ENCODE measurements at places on chromosomes 1 and 21. TPM values are rescaled to one million over a fixed set of nuclear protein-coding genes. Genes with fewer than 3 reads are reported as not detected.

The RSPH1 gene
- 8.9 TPM for total RNA-seq

The CD52 gene
- total RNA-seq: 21.1 TPM

The KANK4 gene
- 1.3 TPM for total RNA-seq

The DNAJC6 gene
- 2.7 TPM for total RNA-seq

The RAD54L gene
- 1.3 TPM for total RNA-seq

The RGSL1 gene
- total RNA-seq: not detected

The S100A6 gene
- 518 TPM for total RNA-seq

The LCE1F gene
- not detected for total RNA-seq

The APOBEC4 gene
- total RNA-seq: not detected

The ADAMTS4 gene
- 2.4 TPM for total RNA-seq

The TRIM58 gene
- total RNA-seq: 2.0 TPM

The PGM1 gene
- total RNA-seq: 144 TPM

The UTS2 gene
- not detected for total RNA-seq

The STUM gene
- 2.7 TPM for total RNA-seq

The LSS gene
- total RNA-seq: 53.2 TPM

The FCMR gene
- total RNA-seq: 1.00 TPM

The TMPRSS15 gene
- not detected for total RNA-seq

The SLFNL1 gene
- total RNA-seq: 1.3 TPM

The ORC1 gene
- total RNA-seq: not detected

The TDRD10 gene
- total RNA-seq: not detected

The TMEM54 gene
- 330 TPM for total RNA-seq

The USP16 gene
- total RNA-seq: 29.8 TPM

The ASCL5 gene
- not detected for total RNA-seq

The MIGA1 gene
- total RNA-seq: 8.2 TPM

The KCNK1 gene
- total RNA-seq: 1.2 TPM

The ROR1 gene
- total RNA-seq: 3.6 TPM

The DENND2D gene
- total RNA-seq: 43.4 TPM

The RNF186 gene
- 174 TPM for total RNA-seq

The CRP gene
- total RNA-seq: not detected

The EFNA3 gene
- total RNA-seq: 7.9 TPM

The AZIN2 gene
- total RNA-seq: 93.3 TPM

The CHRM3 gene
- total RNA-seq: 14.6 TPM

The WLS gene
- total RNA-seq: 91.7 TPM

The KIAA1614 gene
- total RNA-seq: 9.4 TPM

The MMP23B gene
- 5.9 TPM for total RNA-seq

The S100A9 gene
- 26.6 TPM for total RNA-seq

The S100A3 gene
- total RNA-seq: 0.64 TPM

The TAS1R1 gene
- total RNA-seq: not detected

The CFAP107 gene
- not detected for total RNA-seq

The CXADR gene
- 98.4 TPM for total RNA-seq

The RIMS3 gene
- 5.3 TPM for total RNA-seq

The S100A7A gene
- total RNA-seq: not detected

The KCNA3 gene
- 10.1 TPM for total RNA-seq

The ITLN2 gene
- total RNA-seq: not detected

The CD1D gene
- total RNA-seq: 5.9 TPM

The KIF21B gene
- 40.4 TPM for total RNA-seq

The LIPI gene
- not detected for total RNA-seq

The ANGPTL3 gene
- not detected for total RNA-seq

The PRR9 gene
- total RNA-seq: not detected

The OR2T29 gene
- not detected for total RNA-seq

The AADACL3 gene
- total RNA-seq: not detected

The MTF2 gene
- 33.3 TPM for total RNA-seq

The PLEKHA6 gene
- total RNA-seq: 99.6 TPM

The SELENBP1 gene
- 1,079 TPM for total RNA-seq

The PTCH2 gene
- total RNA-seq: 0.64 TPM

The SORT1 gene
- 66.1 TPM for total RNA-seq

The CYP4A11 gene
- total RNA-seq: not detected
